Midbrain (tissue), 1 donor: ENCODE measurements at places on chromosomes 12 and 14.

GRCh38 chr12:123238330-123238682, 5.1 kb downstream of the MTRFR start:
- no peak for DNase-seq

DNA sequence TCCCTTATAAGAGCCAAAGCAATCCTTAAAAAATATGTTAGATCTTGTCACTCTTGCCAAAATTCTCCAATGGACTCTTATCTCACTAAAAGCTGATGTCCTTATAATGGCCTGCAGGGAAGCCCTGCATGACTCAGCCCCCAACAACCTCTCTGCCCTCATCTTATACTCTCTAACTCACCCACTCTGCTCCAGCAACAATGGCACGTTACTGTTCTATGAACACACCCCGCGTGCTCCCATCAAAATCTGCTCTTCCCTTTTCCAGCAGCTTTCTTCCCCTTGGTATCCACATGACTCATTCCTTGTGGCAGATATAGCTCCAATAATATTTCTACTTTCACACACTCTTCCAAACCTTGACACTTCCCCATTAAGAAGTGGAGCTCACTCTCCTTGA, 108.1 kb downstream of the DENND5B start:
- no peak for DNase-seq

GRCh38 chr14:70685474-70686197, 43.9 kb downstream of the TTC9 start:
- DNase-seq, result no peak

DNA sequence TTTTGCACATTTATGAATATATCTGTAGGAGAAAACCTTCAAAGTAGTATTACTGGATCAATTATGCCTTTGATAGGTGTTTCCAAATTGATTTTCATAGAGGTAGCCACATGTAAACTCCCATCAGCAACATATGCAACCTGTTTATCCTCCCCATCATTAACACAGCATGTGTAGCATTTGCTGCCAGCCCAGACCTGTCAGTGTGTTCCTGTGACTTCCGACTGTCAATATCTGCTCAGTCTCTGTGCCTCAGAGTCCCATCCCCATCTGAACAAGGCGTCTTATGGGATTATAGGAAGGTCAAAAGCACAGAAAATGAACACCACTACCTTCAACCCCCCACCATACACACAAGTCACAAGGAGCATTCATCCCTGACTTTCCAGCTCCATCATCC, 9.5 kb upstream of the CAPRIN2 start:
- no peak for DNase-seq

DNA sequence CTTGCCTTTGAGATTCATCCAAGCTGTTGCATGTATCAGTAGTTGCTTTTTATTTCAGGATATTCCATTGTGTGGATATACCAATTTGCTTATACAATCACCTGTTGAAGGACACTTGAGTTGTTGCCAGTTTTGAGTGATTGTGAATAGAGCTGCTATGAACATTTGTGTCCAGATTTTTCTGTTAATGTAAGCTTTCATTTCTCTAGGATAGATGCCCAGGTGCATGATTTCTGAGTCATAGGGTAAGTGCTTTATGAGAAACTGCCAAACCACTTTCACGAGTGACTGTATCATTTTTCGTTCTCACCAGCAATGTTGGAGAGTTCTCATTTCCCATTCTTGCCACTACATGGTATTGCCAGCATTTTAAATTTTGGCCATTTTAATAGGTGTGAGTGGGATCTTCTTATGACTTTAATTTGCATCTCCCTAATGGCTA, 434.6 kb upstream of the RGS6 start:
- no peak for DNase-seq

GRCh38 chr12:55935738-55936151, 4.8 kb downstream of the DGKA start:
- DNase-seq, result no peak

DNA sequence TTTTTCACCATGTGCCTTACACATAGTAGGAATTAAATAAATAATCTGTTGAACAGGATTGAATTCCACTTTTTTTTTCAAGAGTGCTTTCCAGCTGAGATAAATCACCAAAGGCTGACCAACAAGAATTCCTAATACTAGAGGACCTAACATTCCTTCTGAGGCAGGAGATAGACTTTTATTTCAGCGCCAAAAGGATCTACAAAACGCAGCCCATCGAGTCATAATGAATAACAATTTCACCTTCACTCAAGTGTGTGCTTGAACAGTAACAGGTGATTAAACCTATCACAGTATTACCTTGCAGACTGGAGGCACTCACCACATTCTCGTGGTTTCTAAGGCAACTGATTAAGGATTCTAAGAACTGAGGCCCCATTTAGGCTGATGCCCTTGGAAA, 224.3 kb upstream of the ATP2B1 start:
- no peak for DNase-seq

DNA sequence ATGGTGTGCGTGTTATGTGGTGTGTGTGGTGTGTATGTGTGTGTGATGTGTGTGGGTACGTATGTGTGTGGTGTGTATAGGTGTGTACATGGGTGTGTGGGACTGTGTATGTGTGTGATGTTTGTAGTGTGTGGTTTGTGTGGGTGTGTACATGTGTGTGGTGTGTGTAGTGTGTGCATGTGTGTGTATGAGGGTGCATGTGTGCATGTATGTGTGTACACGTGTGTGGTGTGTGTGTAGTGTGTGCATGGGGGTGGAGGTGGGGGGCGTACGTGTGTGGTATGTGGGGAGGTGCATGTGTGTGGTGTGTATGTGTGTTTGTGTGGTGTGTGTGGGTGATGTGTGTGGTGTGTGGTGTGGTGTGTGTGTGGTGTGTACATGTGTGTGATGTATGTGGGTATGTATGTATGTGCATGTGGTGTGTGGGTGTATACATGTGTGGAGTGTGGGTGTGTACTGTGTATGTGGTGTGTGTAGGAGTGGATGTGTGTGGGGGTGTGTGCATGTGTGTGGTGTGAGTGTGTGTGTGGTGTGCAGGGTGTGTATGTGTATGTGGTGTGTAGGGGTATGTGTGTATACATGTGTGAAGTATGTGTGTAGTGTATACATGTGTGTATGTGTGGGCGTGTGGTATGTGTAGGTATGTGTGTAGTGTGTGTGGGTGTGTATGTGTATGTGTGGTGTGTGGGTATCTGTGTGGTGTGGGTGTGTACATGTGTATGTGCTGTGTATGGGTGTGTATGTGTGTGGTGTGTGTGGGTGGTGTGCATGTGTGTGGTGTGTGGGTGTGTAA, 119.8 kb upstream of the GSC start:
- DNase-seq, result no peak

- DNase-seq, result no peak
Measured at GRCh38 chr12:105048315-105048714, 35.9 kb downstream of the ALDH1L2 start.

- DNase-seq, result no peak
Measured at GRCh38 chr12:104049903-104050356, at the start of gene GLT8D2. Gene GLT8D2, minus strand, starts transcription at chr12:104050187. Its CDS starts 30,539 bp downstream, at chr12:104019648.

DNA sequence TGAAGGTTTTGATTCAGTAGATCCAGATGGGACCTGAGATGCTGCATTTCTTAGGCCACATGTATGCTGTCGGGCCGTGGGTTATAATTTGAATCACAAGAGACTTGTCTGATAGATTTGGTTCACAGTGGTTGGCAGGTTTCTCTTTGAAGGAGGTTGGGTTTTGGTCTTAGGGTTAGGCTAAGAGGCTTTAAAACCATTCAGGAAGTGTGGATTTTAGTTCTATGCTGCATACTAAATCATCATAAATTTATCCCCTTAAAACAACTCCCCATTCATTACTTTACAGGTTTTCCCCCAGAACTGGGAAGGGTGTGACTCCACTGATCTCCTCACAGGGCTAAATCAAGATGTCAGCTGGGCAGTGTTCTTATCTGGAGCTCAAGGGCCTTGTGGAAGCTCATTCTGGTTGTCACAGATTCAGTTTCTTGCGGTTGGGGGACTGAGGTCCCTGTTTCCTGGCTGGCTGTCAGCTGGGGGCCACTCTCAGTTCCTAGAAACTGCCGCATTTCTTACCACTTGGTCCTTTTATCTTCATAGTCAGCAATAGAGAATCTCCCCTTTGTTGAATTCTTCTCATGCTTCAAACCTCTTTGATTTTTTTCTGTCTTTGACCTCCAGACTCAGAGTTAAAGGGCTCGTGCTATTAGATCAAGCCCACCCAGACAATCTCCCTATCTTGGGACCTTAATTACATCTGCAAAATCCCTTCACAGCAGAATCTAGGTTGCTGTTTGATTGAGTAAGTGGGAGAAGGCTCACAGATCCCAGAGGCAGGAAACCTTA, 20.6 kb upstream of the PCNX1 start:
- DNase-seq, result no peak

DNA sequence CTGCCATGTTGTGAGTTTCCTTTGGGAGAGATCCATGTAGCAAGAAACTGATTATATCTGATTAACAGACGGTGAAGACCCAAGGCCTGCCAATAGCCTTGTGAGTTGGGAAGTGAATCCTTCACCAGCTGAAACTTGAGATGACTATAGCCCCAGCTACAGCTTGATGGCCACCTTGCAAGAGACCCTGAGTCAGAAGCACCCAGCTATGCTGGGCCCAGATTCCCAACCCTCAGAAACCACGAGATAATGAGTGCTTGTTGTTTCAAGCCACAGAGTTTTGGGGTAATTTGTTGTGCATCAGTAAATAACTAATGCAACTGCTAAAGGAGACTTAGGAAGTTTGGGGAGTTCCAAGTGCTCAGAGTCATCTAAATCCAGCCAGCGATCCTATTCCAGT, 80.3 kb downstream of the AVPR1A start:
- no peak for DNase-seq

GRCh38 chr12:119307747-119308146, 26.8 kb upstream of the CCDC60 start:
- no peak for DNase-seq
